ENCODE measurements at places on chromosomes 3 and 15.
A peak's percentile ranks its signal among the peaks of the same experiment; 100 is the strongest.

DNA sequence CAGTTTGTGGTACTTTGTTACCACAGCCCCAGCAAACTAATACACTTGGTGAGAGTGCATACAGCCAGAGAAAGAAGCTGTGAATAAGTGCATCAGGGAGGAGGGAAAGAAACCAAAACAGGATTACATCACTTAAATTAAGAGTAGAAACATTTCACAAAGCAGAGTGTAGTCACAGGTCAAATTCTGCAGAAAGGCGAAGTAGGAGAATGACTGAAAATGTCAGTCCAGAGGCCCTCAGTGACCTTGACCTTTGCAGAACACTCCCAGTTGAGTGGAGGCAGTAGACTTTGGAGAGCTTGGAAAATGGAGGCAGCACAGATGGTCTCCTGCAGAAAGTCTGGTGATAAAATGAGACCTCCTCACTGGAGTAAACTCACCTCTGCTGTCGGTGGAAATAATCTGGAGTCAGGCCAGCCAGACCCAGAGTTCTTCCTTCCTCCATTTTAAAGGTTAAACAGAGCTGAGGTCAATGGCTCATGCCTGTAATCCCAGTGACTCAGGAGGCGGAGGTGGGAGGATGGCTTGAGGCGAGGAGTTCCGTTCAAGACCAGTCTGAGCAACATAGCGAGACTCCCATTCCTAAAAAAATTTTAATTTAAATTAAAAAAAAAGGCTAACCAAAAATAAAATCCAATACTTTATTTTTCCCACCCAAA is 5.0 kb downstream of the CD86 start:
- no peak for DNase-seq

GRCh38 chr15:69337138-69337537 is 38.4 kb downstream of the PAQR5 start:
- peak; percentile 19 for DNase-seq

- DNase-seq, result no peak
Observed at GRCh38 chr3:33904730-33905129, 106.3 kb downstream of the PDCD6IP start.

DNA sequence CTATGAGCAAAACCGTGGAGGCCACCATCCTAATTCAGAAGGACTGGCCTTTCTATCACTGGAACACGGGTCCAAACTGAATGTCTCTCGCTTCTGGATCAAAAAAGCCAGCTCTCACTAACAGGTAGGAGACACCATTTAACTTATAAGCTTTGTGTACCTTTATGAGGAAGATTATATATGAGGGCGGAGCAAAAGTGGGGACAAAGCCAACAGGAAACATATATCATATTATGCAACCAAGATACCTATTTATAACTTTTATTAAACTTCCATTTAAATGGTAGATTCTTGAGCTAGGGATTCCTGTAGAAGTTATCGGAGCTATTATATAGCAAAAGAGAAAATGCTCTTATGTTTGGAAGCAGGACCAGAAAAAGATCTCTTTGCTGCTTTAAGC is 78.4 kb downstream of the IGF2BP2 start:
- DNase-seq, result no peak

DNA sequence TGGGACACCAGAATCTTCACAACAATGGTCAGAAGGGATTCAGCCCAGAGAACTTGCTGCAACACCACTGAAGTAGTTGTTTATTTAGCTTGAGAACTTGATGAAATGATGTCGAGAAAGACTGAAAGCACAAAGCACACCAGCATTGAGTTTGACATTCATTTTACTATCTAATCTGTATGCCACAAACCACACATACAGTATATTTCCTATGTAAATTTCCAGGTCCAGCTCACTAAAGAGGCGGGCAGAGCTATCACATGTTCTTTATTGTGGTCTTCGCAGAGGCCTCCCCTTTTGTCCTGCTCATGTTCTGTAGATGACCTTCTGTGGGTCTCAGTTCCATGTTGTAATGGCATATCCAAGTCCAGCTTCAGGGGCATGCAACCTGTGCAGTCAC is 10.4 kb upstream of the FMN1 start:
- no peak for DNase-seq

DNA sequence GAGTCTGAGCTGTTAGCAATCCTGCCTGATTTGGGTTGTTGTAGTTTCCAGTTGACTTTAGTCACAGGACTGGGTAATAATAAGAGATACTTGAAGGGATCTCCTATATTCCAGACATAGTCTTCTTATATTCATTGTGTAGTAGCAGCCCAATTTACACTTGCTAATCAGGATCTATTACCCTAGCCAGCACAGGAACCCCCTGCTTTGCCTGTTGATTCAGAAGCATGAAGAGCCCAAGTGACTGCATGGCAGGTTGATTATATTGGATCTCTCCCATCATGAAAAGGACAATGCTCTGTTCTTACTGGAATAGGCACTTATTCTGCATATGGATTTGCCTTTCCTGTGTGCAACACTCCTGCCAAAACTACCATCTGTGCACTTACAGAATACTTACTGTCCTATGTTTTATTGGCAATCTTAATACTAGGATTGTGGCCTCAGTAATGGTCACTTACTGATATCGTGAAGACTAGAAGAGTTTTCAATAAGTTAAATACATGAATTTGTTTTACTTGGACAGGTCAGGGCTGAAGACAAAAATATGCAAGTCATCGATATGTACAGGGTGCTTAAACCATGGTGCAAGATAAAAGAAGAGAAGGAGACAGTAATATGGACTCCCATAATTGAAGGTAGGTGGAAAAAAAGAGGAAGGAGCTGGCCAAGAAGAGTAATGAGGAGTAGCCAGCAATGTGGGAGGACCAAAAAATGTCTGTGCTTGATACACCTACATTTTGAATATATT is 304.1 kb downstream of the MCTP2 start:
- no peak for DNase-seq

DNA sequence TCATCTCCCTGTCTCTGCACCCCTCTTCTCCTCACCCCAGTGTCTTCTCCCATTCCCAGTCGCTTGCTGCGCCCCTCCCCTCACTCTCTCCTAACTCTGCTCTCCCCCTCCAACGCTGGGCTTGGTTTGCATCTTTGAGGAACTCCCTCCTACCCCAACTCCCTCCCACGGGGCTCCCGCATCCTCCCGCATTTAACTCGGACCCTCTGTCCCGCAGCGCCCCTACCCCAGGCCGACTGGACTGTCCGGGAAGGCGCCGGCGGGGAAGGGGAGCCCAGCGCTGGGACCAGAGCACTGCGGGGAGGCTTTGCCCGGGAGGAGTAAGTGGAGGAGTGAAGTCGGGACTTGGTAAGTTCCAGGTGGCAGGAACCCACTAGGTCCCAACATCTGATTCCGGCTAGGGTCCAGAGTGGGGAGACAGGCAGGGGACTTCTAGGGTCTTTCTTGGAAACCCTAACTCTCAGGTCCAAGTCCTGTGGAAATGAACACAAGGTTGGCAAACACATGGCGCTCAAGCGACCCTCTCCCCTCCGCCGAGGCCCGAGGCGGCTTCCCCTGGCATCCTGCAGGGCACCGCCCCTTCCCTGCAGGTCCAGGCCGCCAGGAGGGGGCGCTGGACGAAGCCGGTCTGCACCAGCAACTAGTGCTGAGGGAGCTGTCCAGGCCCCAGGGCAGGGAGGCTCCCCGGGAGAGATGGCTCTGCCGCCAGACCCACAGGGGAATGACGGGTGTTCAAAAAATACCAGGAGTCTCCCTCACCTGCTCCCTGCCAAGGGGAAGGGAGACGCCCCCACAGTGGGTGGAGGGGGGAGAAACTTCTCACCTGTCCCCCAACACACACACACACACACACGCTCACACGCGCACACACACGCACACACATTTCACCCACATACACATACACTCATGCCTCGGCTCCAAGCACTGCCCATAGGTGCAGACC is 53.2 kb downstream of the LHFPL4 start:
- no peak for DNase-seq

DNA sequence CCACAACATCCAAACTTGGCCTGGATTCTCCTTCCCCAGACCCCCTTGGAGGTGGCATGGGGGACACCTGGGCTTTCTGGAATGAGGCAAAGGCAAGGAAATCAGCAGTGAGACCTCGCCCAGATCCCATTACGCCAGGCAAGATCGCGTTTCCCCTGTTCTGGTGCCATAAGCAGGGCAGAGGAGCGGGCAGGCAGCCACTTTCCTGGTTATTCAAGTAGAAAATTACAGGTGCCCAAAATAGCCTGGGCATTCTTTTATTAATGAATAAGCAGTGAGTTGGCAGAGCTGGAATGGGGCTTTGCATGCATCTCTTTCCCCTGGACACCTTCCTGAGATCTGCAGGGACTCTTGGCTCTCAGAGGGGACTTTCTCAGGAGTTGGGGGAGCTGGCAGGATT is 31.5 kb upstream of the FAM107A start:
- DNase-seq, result no peak

DNA sequence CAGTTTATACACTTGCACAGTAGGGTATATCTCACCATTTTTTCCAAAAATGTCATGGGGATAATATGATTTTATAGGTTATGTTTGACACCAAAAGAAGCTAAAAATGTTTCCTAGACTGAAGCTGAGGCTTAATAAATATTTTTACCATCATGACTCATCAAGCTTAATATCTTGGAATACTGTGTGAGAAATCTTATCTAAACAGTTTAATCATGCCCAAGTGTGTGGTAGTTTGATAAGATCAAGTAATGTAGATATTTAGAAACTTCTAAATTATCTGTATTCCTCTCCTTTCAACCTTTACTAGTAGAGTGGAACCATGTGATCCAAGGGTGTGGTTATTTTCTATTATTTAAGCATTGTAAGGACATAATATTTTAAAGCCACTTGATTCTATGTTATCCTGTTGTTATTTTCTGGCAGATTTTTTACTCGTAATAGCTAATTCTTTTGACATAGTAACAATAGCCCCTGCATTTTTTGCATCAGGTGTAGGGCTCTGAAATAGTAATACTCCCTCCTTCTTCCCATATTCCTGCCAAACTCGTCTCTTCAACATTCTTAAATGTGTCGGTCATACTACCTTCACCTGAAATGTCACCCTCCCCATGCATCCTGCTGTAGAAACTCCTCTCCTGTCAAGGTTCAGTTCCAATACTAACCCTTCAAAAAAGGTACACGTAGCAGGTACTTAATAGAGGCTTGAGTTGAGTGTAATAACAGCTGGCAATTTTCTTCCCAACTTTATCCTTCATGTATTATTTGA is 729.6 kb downstream of the NLGN1 start:
- no peak for DNase-seq

DNA sequence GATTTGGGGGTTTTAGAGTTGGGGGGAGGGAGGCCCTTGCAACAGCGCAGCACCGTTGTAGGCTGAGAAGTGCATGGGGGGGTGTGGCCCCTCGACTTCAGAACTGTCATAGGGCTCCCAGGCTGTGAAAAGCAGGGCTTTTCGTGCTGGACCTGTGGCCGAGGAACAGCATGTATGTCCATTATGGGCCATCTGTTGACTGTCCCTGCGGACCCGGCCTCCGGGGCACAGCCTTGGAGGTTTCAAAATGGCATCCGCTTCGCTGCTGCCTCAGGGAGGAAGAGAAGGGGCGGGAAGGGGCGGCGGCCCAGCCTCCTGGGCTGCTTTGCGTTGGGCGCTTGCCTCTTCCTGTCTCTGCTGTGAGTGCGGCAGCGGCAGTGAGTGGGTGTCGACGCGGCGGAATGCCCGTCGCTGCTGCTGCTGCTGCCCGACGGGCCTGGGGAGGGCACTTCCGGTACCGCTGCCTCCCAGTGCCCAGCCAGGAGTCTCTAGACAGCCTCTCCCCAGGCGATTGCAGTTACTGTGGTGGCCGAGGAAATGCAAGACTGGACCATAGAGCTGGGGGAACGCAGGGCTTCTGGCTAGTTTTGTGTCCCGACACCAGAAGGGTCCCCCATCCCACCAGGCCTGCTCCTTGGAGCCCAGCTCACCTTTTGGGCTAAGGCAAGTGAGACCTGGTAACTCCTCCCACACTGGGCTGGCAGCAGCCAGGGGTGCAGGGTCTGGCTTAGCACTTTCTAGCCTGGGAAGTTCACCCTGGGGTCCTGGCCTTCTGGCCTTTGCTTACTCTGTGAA is 1.9 kb downstream of the GNAI2 start:
- DNase-seq, result no peak

DNA sequence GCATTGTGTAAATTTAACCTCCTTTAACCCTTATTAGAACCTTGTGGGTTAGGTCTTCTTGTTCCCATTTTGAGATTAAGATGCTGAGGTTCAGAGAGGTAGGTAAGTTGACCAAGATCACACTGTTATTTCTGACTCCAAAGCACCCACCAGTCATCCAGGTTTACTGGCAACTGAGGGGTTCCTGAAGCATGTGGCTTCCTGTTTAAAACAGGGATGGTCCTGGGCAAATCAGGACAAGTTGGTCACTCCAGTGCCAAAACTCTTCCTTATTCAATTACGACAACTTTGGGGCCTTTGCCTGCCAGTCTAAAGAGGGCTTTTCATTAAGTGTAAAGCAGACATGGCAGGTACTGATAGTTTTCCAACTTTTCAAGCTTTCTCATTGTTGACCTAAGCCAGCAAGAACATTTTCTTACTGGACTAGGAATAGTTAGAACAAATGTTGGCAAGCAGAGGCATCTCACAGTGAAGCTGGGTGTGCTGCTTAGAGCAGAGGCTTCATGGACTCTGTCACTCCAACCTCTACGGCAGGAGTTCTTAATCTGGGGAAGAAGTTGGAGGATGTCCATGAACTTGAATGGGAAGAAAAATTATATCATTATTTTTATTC is 149.4 kb upstream of the ADAMTS9 start:
- no peak for DNase-seq

DNA sequence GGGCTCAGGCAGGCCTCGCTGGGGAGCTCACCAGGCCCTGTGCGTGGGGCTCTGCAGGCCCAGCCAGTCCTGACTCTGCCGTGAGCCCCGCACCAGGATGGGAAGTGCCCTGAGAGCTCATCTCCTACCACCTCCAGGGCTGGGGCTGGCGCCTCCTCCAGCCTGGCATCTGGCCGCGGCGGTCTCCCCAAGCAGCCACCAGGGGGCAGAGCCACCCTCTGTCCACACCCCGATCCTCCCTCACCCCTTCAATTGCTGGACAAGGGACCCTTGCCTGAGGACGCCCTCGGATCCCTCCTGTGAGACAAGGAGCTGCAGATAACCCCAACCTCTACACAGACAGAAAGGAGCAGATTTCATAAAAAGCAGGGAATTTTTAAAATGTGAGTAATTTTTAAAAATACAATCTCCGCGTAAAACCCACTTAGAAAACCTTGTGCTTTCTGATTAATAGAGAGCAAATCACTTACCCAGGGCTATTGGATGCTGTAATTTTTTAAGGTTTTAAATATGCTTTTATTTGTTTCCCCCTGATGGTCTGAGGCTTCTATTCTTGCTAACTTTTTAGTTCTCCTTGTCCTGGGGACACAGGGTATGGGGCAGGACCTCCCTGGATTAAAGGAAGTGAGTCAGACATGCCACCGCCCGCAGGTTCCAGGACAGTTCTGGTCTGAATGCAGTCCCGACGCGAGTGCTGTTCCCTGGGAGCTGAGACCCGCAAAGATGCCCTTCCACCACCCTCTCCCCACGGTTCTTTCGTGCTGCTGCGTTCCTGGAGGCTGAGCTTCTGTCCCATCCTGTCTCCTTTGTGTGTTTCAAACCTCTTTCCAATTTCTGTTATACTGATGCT is 52.3 kb upstream of the CHRNA7 start:
- DNase-seq, result no peak

GRCh38 chr15:37940876-37941275 is 6.4 kb downstream of the TMCO5A start:
- DNase-seq, result no peak

All from AG04449 (cell line).